ENCODE measurements at places on chromosomes 1 and 21. TPM values are rescaled to one million over a fixed set of nuclear protein-coding genes. Genes with fewer than 3 reads are reported as not detected.

ZFP69 gene
- total RNA-seq = 3.8 TPM

GJC2 gene
- 2.6 TPM for total RNA-seq

DNA sequence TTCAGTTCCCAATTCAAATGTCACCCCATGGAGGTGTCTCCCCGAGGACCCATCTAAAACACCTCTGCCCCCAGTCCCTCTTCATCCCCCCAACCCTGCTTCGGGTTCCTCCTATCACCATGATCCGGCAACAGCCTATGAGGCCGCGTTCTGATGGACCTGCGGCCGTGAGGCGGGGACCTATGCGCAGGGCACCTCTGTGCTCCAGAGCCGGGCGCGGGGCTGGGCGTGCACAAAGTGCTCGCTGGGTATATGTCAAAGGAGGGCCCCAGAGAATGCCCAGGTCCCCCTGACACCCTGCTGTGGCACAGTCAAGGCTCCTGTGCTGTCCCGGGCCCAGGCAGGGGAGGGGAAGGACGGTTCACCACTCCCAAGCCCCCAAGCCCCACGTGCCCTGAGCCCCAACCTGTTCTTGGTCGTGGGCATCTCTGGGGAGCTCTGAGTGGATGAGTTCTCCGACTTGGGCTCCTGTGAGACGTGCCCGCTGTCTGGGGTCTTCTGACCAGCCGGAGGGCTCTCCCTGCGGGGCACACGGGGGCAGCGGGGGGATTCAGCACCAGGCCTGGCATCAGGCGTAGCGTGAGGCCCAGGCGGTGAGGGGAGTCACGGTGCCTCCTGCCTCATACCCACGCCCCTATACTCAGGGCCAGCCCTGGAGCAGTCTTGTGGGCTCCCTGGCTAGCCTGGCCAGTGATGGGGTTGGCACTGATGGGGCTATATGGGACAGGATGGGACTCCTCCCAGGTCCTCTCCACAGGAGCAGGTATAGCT lies 67.7 kb downstream of the RAP1GAP start:
- no peak for DNase-seq
- no peak overlapping the region for H3K4me3 ChIP-seq
- no peaks in the 10 kb centered on the region for H3K36me3 ChIP-seq

GPA33 gene
- 13.4 TPM for total RNA-seq

DPT gene
- total RNA-seq = not detected

DNA sequence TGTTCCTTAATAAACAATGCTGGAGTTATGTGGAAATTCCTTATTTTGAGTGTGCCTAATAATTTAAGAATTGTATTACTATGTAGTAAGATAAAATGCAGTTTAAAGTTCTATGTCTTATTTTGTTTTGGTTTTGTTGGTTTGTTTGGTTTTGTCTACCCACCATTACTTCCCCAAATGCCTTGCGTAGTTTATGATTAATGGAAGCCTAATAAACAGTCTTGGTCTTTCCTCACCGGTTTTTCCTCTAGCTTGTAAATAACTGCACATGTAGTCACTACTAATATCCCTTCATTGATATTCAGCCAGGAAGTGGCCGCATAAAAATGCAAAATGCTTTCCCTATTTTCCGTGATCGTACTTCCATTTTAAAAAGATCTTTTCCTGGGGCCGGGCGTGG lies 2.9 kb downstream of the SDCCAG8 start:
- no peak overlapping the region for H3K4me3 ChIP-seq
- H3K36me3 ChIP-seq = no peaks in the 10 kb centered on the region
- DNase-seq = no peak
- no peaks in the 10 kb centered on the region for H3K27me3 ChIP-seq

GRCh38 chr1:13813398-13814012 lies 113.5 kb downstream of the PRDM2 start:
- H3K36me3 ChIP-seq = peaks cover 23% of the 10 kb centered on the region
- H3K27me3 ChIP-seq = no peaks in the 10 kb centered on the region
- DNase-seq = peak; percentile 56
- H3K4me3 ChIP-seq = no peak overlapping the region

DNA sequence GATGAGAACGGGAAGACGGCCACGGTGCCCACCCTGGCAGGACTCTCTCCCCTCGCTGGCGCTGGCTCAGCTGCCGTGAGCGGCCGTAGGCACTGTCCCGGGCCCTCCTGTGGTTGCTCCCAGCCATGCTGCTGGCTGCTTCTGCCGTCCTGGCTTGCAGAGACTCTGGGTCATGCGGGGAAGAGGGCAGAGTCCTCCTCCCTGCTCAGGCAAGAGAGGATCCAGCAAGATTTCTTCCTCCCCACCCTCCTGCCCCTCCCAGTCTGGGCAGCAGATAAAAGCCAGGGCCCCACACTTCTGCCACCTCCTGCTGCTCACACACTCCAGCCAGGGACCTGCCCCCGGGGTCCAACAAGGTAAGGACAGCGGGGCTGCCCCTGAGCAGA lies 60.1 kb downstream of the AGPAT3 start:
- H3K27ac ChIP-seq = peak overlapping the region; percentile 90
- H3K36me3 ChIP-seq = peaks cover 17% of the 10 kb centered on the region
- DNase-seq = no peak
- H3K27me3 ChIP-seq = no peaks in the 10 kb centered on the region
- peaks cover 24% of the 10 kb centered on the region for H3K4me1 ChIP-seq

- H3K27me3 ChIP-seq = no peaks in the 10 kb centered on the region
- H3K4me3 ChIP-seq = no peak overlapping the region
- H3K27ac ChIP-seq = no peak overlapping the region
- peaks cover 13% of the 10 kb centered on the region for H3K4me1 ChIP-seq
- no peak for DNase-seq
These were observed 2.7 kb upstream of the PLOD1 start for GRCh38 chr1:11931845-11932244.

DNA sequence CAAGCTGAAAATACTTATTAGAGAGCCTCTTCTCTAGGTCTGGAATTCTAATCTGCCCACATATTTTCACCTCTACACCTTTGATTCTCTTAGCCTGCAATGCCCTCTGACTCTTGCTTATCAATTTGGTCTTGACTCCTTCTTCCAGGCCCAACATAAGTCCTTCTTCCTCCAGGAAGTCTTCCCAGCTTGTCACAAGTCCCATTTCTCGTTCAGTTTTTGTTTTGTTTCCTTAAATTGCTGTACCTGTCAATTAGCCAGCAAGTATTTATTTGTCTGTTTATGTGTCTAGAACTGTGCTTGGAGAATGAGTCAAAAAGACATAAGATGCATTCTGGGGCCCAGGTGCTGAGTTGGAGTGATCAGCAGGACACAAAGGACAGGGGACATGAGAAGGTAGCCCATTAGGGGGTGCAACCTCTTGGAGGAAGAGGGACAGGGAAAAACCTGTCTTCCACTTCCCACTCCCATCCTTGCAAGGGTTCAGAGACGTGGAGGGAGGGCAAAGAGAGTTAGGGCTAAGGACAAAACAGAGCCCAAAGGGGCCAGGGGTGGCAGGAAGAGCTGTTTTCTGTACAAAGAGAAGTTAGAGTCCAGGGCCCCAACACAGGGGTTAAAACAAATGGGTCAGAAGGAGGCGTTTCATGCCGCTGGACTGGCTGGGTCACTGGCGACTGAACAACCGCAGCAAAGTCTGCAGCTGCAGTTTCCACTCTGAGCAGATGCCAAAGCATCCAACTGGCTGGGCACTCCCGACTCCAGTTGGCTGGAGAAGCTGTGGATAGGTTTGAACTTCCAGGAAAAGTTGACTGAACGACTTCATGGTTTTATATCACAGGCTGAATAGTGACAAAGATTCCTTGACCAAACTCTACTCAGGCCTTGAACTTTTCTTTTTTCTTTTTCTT lies 10.7 kb upstream of the CNR2 start:
- H3K27ac ChIP-seq = no peak overlapping the region
- DNase-seq = no peak
- no peaks in the 10 kb centered on the region for H3K36me3 ChIP-seq

- peaks cover 12% of the 10 kb centered on the region for H3K4me1 ChIP-seq
- H3K27ac ChIP-seq = peak overlapping the region; percentile 81
- no peaks in the 10 kb centered on the region for H3K27me3 ChIP-seq
- peaks cover 2% of the 10 kb centered on the region for H3K36me3 ChIP-seq
- peak overlapping the region; percentile 92 for H3K4me3 ChIP-seq
- no peak for DNase-seq
These were observed 632 bp upstream of the FALEC start for GRCh38 chr1:150514913-150515327.

C1orf167 gene
- total RNA-seq = not detected

DNA sequence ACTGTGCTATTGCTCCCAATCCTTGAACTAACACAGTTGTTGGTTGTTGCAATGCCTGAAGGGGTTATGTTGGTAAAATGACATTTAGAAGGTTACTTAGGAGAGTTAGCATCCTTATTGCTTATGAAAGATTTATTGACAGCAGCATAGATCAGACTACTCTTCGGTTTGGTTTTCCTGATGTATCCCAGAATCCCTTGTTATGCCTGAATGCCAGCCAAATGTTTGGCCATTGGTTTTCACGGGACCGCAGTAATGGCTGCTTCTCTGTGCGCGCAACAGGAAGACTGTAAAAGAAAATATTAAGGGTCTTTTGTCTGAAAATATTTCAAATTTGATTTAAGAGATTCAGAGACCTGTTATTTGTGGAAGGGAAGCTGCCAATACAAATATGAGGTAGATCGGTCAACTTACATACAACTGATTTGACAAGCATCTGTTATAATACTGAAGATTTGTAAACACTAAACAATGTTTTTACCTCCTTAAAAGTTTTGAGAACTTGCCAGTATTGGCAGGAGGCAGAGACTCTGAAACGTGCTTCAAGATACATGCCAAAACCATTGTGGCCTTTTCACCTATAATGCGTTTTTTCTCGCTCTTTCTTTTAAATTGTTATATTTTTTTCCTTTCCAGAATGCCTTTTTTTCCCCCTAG lies 8.3 kb downstream of the NFIA start:
- H3K27me3 ChIP-seq = peaks cover 1% of the 10 kb centered on the region
- no peak for DNase-seq
- H3K4me3 ChIP-seq = no peak overlapping the region
- peaks cover 7% of the 10 kb centered on the region for H3K4me1 ChIP-seq
- no peak overlapping the region for H3K27ac ChIP-seq
- peaks cover 2% of the 10 kb centered on the region for H3K36me3 ChIP-seq

Data from naive thymus-derived CD8-positive, alpha-beta T cell (primary cell).